NCI-H2081 treated with DMSO at 0.1 percent for 48 hours (cell line): ENCODE measurements at places on chromosomes 13 and 19.

GRCh38 chr19:4581666-4582553 lies 22.4 kb upstream of the SEMA6B start:
- DNase-seq, result no peak

DNA sequence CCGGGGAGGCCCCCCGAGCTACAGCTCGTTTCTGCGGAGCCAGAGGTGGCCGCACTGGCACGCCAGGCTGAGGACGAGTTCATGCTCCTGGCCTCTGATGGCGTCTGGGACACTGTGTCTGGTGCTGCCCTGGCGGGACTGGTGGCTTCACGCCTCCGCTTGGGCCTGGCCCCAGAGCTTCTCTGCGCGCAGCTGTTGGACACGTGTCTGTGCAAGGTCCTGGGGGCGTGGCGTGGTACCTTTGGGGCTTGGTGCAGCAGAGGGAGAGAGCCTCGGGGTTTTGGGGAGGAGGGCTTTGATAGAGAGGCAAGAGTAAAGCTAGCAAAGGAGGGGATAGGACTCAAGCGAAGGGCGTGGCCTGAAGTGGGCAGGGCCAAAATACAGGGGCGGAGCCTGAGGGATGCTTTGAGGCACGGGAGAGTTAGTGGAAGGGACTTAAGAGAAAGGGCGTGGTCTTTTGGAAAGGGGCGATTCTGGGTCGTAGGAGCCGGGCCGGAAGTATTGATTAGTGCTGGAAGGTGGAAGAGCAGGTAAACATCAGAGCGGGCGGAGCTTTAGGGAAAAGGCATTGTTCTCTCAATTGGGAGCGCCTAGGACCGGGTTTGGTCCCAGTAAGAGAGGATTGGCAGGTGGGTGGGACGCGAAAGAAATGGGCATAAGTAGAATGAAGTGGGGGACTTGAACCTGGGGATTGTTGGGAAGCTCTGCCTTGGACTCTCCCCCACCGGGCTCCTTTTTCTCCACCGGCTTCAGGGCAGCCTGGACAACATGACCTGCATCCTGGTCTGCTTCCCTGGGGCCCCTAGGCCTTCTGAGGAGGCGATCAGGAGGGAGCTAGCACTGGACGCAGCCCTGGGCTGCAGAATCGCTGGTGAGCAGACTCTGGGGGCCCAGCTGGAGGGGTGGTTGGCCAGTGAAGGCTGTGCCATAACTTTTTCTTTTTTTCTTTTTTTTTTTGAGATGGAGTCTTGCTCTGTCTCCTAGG lies 1.2 kb downstream of the PPM1N start:
- DNase-seq, result no peak

GRCh38 chr19:1017115-1017905 lies 3.6 kb downstream of the TMEM259 start:
- no peak for DNase-seq

GRCh38 chr13:99267927-99268326 lies 9.7 kb upstream of the GPR18 start:
- DNase-seq, result no peak

- no peak for DNase-seq
Observed at GRCh38 chr13:74118328-74118727, 15.9 kb downstream of the KLF12 start.

DNA sequence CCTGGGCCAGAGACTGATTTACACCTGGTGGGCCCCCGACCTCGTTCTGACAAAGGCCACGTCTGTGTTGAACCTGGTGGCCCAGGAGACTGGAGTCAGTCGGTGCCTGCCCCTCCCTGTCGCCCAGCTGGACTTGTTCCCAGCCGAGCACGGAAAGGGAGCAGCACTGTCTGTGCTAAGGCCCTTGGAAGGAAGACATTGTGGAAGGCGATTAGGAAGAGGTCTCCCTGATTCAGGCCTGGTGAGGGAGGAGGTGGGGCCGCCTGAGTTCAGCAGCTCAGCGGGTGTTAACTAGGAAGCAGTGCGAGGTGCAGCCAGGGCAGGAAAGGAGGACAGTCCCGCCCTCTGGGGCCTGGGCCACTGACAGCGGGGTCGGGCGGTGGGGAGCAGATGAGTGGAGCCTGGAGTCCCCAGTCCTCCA lies 64.7 kb downstream of the GPR12 start:
- DNase-seq, result no peak

DNA sequence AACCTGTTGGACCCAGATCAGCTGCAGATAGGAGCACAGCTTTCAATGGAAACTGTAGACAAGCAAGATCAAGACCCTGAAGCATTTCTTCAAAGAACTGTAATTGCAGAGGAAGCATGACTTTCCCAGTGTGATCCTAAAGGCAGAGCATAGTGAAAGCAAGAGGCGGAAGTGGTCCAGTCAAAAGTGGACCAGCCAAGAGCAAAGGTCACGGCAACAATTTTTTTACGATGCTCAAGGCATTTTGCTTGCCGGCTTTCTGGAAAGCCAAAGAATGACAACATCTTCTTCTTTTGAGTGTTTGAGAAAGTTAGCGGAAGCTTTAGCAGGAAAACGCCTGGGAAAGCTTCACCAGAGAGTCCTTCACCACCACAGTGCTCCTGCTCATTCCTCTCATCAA lies 111.6 kb downstream of the RNF17 start:
- DNase-seq, result no peak

- DNase-seq, result no peak
Observed at GRCh38 chr13:67186995-67187569, 43.1 kb downstream of the PCDH9 start.

- DNase-seq, result no peak
Observed at GRCh38 chr19:41577144-41577830, 1.3 kb downstream of the CEACAM21 start.

- no peak for DNase-seq
Observed at GRCh38 chr19:45117671-45118070, 24.7 kb downstream of the PPP1R37 start.

GRCh38 chr19:21508198-21508597 lies 2.8 kb downstream of the ZNF429 start:
- DNase-seq, result no peak

DNA sequence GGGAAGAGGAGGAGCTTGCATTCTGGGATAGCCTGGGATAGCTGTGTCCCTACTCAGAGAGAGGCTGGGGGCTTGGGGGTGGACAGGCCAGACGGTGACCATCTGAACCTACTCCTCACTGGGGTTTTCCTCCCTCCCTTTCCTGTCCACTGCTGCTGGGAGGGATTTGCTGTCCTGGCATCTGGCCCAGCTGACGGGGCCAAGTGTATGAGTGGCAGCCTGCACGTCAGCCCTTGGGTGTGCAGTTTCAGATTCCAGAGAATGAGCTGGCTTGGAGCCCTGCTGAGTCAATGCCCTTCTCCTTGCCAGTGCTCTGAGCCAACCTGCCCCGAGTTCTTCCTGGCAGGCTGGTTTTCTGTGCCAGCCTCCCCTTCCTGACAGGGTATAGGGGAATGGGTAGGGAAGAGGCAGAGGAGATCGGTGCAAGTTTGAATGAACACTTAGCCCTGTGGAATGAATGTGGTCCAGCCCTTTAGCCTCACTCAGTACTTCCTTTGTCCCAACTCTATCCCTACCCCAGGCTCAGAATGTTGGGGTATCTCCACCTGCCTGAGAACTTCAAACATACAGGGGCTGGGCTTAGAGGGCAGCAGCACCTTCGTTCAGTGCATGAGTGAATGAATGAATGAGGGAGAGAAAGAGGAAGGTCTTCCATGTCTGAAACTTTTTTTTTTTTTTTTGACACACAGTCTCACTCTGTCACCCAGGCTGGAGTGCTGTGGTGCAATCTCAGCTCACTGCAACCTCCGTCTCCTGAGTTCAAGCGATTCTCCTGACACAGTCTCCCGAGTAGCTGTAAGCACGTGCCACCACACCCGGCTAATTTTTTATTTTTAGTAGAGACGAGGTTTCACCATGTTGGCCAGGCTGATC lies 1.8 kb upstream of the ANGPTL4 start:
- no peak for DNase-seq

DNA sequence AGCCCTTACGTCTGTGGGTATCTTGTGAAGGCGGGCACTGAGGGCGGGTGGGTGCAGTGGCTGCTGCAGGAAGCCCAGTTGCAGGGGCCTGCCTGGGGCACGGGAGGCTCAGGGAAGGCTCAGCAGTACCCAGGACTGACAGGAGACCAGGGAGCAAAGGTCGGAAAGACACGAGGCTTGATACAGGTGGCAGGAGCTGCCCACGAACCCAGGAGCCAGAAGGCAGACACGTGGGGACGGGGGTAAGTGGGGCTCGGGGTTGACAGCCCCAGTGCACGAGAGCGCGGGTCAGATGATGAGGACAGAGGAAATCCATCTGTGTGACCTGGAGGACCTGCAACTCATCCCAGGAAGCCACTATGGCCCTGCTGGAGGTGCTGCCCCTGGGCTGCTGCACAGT lies 25.3 kb downstream of the ELAVL1 start:
- DNase-seq, result no peak

DNA sequence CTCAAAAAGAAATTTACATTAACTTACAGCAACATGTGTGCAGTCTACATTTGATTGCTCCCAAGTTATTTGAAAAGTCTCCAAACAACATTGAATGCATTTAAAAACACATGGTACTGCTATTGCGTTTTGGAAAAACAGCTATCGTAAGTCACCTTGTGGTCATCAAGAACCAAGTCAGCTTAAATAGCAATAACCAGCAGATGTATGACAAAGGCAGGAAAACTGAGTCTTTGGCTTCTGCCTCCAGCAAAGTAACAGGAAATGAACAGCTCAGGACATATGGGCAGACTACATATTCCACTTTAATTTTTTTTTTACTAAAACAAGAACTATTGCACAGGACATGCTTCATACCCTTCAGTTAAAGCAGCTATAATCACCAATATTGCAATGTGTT lies 580.6 kb upstream of the SPRY2 start:
- no peak for DNase-seq

DNA sequence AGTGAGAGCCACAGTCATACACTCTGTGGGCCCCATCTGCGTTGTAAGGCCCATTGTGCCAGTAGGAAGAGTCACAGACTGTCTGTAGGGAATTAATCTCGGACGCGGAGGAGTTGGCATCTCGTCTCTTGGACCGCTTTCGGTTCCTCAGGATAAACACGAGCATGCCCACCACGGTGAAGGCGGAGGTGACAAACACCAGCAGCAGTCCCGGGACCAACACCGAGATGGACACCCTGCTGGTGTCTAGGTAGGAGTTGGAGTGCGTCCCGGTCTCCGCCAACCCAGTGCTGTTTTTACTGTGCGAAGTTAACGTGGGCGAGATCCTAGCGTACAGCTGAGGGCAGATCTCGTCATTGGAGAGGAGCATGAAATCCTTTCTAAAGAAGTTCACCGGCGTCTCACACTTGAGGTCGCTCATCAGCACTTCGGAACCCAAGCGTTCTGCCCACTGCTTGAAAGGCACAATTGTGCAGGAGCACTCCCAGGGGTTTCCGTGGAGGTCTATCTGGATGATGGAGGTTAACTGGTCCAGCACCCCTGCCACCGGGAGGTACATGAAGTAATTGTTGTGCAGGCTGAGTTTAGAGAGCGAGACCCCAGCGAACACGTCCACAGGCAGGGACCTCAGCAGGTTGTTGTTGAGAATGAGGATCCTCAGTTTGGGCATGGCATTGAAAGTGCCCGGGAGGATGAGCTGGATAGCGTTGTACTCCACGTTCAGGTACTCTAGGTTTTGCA lies 2.7 kb downstream of the SLITRK1 start:
- no peak for DNase-seq

GRCh38 chr19:54128441-54128725 lies 9.2 kb upstream of the CNOT3 start:
- no peak for DNase-seq

GRCh38 chr19:55437410-55437809 lies 5.7 kb downstream of the SHISA7 start:
- DNase-seq, result no peak

GRCh38 chr13:40148101-40148500 lies 492.6 kb downstream of the COG6 start:
- DNase-seq, result no peak

GRCh38 chr13:71672512-71672911 lies 194.5 kb downstream of the DACH1 start:
- DNase-seq, result no peak

- DNase-seq, result no peak
Observed at GRCh38 chr13:39363382-39363772, 239.6 kb downstream of the LHFPL6 start.

DNA sequence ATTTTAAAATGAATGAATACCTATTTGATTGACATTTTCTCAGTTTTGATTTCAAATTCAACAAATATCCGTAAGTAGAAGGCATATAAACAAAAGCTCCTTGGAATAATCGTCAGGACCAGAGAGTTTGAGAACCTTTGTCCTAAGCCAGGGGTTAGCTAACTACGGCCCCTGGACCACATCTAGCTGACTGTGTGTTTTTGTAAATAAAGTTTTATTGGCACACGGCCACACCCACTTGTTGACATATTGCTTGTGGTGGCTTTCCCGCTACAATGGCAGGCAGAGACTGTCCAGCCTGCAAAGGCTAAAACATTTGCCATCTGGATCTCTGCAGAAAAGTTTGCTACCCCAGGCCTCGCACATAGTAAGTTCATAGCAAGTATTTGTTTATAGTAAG lies 83.4 kb downstream of the GNG7 start:
- no peak for DNase-seq

DNA sequence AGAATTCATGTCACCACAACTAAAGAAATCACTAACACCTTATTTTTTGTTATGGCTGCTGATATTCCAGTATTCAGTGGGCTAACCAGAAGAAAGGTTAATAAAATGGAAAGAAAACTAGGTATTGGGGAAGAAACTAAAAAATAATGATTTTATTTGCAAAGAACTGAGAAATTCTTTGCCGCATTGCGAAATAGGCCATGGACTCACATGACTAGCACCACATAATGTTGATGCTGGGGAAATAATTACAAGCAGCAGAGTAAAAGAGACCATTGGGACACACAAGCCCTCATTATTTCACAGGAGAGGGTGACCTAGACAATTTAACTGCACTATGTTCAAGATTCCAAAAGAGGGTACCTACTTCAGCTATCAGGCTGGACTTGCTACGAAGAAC lies 1411.5 kb downstream of the SLITRK5 start:
- DNase-seq, result no peak
